ENCODE measurements at places on chromosomes 7 and 10.

GRCh38 chr10:101062232-101063049, 652 bp downstream of the KAZALD1 start:
- no peak for DNase-seq

GRCh38 chr7:157475095-157475494, 138.3 kb downstream of the DNAJB6 start:
- DNase-seq: no peak

GRCh38 chr10:70566515-70567290, 35.8 kb downstream of the PRF1 start:
- no peak for DNase-seq

GRCh38 chr10:43324876-43325275, 46.6 kb upstream of the FXYD4 start:
- no peak for DNase-seq

- no peak for DNase-seq
These were observed 52.5 kb upstream of the MACC1 start for GRCh38 chr7:20269726-20270125.

DNA sequence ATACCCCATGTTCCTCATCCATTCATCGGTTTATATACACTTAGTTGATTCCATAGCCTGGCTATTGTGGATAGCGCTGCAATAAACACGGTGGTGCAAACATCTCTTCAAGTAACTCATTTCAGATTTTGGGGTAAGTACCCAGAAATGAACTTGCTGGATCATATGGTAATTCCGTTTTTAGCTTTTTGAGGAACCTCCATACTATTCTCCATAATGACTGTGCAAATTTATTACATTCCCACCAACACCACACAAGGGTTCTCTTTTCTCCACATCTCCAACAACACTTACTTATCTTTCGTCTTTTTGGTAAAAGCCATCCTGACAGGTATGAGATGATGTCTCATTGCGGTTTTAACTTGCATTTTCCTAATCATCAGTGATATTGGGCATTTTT, 3.7 kb downstream of the NPFFR1 start:
- DNase-seq: no peak

DNA sequence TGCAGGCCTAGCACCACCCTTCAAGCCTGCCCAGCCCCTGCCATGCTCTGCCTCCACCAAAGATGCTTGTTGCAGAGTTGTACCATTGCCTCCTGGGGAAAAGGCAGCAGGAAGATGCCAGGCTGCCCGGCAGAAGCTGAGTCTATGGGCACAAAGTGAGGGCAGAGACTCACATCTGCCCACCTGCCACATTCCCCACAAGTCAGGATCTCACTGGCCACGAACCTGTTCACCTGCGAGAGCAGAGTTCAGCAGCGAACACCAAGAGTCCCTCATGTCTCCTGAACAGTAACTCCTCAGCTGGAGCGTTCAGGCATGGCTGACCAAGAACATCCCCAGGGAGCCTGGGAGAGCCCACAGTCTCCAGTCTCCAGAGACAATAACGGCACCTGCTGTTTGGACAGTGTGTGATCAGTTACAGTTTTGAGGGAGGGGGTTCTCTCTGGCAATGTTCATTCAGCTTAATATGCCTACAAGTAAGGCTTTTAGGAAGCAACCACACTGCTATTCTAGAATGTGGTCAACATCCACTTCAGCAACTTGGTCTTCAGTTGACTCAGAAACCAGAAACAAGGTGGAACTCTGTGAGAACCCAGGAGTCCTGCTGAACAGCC, 78.5 kb downstream of the GRID1 start:
- DNase-seq: no peak

DNA sequence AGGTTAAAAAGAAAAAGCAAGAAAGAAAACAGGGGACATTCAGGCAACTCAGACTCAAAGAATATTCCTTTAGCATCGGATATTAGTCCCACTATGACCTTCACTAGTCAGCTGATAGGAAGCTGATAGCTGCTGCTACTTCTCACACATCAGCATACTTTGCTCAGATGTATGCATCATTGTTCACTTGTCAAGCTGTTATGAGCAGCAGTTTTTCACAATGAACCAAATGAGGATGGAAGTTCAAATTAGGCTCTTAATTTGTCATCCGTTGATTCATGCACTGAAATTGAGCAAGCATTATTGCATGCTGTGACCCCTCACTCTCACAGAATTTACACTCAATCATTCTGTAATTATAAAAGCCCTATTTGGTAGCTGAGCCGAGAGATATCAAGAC, 257.7 kb downstream of the SNX13 start:
- DNase-seq: no peak

- DNase-seq: no peak
These were observed 56.5 kb upstream of the PAPSS2 start for GRCh38 chr10:87603196-87603595.

Measured in COLO829 (cell line).